ENCODE measurements at places on chromosomes 7 and 10.

GRCh38 chr10:131944412-131944811, 37.3 kb downstream of the BNIP3 start:
- DNase-seq = no peak

GRCh38 chr10:69317626-69318105, 39.4 kb downstream of the HK1 start:
- no peak for DNase-seq

- no peak for DNase-seq
These were observed 138.9 kb downstream of the ADK start for GRCh38 chr10:74289951-74290350.

DNA sequence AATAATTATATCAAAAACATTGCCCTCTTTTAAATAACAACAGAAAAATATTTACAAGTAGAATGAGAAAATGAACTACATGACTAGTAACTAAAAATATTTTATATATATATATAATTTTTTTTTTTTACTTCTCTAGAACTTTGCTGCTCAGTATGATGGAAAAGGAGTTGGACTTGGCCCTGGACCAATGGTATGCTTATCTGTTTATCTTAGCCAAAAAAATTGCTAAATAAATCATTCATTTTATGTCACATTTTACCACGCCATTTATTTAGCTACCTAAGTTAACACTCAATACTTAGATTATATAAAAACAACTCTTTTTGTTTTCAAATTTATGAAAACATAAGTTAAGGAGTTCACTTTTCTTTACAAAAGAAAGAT, 6.7 kb downstream of the COL1A2 start:
- DNase-seq = no peak

- peak; percentile 34 for DNase-seq
These were observed 4.3 kb downstream of the ELOVL3 start for GRCh38 chr10:102230264-102230860.

DNA sequence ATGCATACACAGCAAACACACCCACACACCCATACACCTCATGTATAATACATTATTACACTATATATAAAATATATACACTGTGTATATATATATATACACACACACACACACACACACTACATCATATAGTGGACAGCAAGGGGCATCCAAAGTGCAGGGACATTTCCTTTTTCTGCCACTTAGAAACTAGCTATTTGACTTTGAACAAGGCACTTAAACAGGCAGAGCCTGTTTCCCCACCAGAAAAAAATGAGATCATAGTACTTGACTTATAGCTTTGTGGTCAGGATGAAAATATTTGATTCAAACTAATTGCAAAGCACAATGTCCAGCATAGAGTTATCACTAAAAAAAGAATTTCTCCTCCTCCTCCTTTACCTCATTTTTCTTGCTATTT, 254.3 kb upstream of the NPVF start:
- no peak for DNase-seq

GRCh38 chr7:74544706-74545469, 91.2 kb downstream of the GTF2IRD1 start:
- DNase-seq = peak; percentile 52

- DNase-seq = no peak
These were observed 34.7 kb upstream of the FOXI2 start for GRCh38 chr10:127702271-127702670.

Measured in activated CD4-positive, alpha-beta T cell treated with anti-CD3 and anti-CD28 coated beads, Interleukin-2, Interleukin-6, amounts not matched to agents 100 ng/mL and 50 ng/mL, durations not matched to agents 16 hours and 8 hours (primary cell).